A673 (cell line): ENCODE measurements at places on chromosomes 5 and 9.

GRCh38 chr5:127439644-127440043, 77.8 kb upstream of the PRRC1 start:
- no peak for DNase-seq

DNA sequence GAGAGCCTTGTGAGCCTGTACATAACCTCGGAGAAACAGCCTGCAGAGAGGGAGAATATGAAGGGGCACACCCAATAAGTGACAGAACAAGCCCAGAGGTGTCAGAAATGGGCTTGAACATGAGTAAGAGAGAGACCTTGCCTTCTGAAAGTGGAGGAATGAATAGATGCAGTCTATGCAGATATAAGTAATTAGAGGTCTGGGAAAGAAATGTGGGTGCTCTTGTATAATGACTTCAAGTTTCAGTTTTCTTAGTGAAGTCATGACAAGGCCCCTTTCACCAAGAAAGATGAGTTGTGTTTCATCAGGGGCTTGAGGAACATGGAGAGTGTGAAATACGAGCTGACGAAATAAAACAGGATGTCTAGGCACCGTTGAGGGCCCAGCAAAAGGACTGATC, 15.1 kb downstream of the GRAMD2B start:
- DNase-seq, result no peak

- DNase-seq, result no peak
Measured at GRCh38 chr5:2141254-2142000, 258.7 kb upstream of the IRX4 start.

- no peak for DNase-seq
Measured at GRCh38 chr5:5364932-5365331, 57.5 kb upstream of the ICE1 start.

DNA sequence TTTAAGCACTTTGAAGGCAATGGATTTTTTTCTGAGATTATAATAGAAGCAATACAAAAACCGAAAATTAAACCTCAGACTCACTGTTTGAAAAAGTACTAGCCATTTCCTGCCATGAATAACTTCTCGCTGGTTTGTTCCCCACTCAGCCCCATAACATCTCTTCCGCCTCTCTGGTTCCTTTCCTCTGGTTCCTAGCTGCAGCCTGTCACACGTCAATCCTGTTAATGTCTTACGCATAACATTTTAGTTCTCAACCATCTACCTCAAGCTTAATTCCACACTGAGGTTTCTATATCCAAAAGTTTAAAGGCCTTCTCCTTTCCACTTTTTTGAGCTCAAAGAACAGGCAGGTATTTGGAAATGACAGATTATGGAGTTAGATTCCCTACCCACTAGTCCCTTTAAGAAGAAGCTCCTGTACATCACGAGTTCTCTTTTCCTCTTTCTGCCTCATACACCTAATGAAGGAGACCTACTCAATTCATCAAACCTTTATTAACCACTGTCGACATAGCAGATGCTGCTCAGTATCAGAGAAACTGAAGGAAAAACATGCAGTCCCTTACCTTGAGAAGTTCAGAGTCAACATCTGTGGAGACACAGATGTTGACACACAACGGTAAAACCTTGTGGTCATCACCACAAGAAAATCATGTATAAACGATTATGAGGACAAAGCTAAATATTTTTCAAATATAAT, 243.0 kb upstream of the PTGER4 start:
- no peak for DNase-seq
